Pancreas (tissue), 10 donors: ENCODE measurements at places on chromosomes 4 and X. TPM values are rescaled to one million over a fixed set of nuclear protein-coding genes. Genes with fewer than 3 reads are reported as not detected.

PAK3 gene
- total RNA-seq, result 40.5 TPM

SLIT2 gene
- total RNA-seq, result 4.9 TPM

CHIC1 gene
- total RNA-seq, result 2.6 TPM

NUDT6 gene
- total RNA-seq, result 3.0 TPM

SYNPO2 gene
- 2.3 TPM for total RNA-seq

GPR173 gene
- 0.40 TPM for total RNA-seq
